Fibroblast of skin of back (primary cell): ENCODE measurements at places on chromosomes 6 and 20.

GRCh38 chr6:19327241-19327640 is 509.9 kb upstream of the ID4 start:
- DNase-seq, result peak; percentile 91

GRCh38 chr6:127319686-127320085 is 23.7 kb downstream of the ECHDC1 start:
- DNase-seq, result no peak

DNA sequence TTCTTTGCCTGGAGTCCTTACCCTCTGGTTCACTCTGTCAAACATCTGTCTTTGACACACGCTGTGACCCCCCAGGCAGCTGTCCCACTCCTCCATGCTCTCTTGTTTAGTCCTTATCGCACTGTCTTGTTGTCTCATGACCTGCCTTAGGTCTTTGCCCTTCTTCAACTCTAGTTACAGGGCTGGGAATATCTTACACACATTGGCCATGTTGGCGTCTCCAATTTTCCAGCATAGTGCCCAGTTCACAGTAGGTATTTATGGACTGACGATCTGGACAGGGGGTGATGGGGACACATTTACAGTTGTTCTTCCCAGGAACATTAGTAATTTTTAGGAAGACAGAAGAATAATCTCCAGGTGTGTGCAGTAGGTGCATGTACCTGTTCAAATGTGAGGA is 129.7 kb upstream of the SLC22A16 start:
- no peak for DNase-seq

DNA sequence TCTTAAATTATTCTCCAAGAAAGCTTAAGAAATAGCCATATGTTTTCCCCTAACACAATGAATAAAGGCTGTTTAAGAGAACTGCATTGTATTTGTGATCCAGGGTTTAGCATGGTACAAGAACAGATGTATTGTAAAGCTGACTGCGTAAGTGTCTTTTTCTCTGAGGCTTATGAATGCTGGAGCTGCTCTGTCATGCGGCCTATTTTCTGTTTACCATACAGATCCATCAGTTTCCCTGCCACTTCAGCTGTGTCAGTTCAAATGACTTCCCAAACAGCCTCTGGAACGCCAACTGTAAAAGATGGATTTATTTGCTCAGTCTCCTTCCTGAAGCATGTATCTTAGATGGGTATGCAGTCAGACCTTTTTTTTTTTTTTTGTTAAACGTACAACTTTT is 419.3 kb upstream of the HS3ST5 start:
- no peak for DNase-seq

DNA sequence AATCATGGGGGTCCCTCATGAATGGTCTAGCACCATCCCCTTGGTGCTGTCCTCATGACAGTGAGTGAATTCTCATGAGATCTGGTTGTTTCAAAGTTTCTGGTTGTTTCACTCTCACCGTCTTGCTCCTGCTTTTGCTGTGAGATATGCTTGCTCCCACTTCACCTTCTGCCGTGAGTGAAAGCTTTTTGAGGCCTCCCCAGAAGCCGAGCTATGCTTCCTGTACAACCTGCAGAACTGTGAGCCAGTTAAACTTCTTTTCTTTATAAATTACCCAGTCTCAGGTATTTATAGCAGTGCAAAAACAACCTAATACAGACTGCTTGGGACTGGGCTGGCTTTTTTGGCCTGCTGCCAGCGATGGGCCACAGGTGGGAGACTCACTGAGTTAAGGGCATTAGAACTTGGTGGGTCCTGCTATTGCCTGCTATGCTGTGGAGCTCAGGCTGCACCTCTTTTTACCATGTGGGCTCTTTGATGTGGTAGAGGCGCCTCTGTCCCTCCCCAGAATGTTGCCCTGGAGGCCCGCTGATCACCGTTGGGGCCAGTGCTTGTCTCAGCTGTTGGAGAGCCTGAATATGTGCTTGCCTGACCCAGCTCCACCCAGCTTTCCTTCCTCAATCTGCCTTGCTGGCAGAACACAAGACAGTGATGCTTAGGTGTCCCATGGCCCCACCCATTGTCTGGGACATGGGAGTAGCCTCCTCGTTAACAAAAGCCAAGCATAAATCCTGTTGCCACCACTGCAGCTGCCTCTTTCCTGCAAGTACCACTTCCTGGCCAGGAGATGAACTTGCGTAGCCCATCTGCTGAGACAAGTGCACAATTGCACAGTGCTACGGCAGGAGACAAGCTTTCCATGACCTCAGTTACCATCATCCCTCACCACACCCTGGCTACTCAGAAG is 47.1 kb downstream of the IGF2R start:
- no peak for DNase-seq

DNA sequence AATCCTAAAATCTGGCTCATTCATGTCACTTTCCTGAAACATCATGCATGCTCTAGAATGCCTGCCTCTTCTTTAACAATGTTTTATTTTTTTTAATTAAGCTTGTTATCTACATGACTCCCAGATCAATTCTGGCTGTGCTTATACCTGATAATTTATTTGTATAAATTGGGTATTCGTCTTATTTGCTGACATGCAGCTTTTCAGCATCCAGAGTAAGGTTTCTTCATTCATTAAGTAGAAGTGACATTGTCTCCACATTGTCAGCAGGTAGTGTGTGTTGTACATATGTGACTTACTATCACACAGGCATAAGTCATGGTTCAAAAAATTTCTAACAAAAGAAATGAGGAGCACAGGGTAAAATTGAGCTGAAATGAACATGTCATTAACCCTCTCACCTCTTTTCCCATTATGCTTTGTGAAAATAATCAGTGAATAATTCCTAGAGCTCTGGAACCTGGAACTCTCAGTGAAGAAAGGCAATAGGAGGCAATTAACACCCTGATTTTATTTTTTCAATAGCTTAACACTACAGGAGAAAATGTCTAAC is 157.4 kb downstream of the OPRM1 start:
- no peak for DNase-seq

DNA sequence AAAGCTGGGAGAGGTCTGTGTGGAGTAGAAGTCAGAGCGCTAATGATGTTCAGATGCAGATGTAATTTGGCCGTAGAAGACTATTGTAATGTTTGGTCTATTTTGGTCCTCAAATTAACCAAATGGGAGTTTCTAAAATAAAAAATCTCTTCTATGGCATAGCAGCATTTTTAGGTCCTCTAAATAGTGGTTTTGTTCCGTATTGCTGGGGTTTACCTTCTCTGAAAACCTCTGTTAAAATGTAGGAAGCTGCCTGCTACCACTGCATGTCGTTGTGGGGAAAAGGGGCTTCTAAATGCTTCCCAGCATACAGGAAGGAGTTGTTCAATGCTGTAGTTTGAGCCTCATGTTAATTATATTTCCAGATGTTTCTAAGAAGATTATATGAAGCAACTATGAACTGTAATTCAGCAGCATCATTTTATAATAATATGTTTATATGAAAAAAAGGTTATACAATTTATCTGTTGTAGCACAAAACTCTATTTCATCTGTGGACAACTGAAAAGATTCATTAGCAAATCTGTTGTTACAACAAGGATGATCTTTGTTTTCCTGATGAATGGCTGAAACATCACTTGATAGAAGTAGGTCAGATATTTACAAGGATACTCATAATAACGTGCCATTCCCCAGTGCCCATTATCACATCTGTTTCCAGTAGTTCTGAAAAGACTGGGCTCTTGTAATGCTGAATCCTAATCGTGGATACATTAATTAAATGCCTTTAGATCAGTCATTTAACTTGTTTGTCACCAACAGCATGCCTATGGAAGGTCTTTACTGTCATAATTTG is 256.6 kb downstream of the TBC1D7 start:
- DNase-seq, result no peak

- peak; percentile 25 for DNase-seq
Measured at GRCh38 chr6:33251395-33252012, 20.2 kb downstream of the VPS52 start.

GRCh38 chr6:91824331-91824730 is 1237.5 kb upstream of the MAP3K7 start:
- peak; percentile 35 for DNase-seq

DNA sequence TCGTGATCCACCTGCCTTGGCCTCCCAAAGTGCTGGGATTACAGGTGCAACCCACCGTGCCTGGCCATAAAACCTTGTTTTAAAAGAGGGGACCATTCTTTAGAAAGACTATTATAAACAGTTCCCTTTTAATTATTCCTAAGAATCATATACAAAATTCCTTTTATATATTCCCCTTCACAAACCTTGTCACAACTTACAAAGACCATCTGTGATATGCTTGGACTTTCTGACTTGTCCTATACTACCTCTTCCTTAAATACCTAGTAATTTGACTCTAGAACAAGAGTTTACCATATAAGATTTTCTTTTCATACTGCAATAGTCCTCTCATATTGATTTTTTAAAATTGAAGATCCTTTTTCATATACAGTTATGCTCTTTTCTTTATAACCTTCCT is 135.8 kb upstream of the PRSS16 start:
- DNase-seq, result no peak

GRCh38 chr6:4907602-4908001 is 96.2 kb downstream of the RPP40 start:
- no peak for DNase-seq

DNA sequence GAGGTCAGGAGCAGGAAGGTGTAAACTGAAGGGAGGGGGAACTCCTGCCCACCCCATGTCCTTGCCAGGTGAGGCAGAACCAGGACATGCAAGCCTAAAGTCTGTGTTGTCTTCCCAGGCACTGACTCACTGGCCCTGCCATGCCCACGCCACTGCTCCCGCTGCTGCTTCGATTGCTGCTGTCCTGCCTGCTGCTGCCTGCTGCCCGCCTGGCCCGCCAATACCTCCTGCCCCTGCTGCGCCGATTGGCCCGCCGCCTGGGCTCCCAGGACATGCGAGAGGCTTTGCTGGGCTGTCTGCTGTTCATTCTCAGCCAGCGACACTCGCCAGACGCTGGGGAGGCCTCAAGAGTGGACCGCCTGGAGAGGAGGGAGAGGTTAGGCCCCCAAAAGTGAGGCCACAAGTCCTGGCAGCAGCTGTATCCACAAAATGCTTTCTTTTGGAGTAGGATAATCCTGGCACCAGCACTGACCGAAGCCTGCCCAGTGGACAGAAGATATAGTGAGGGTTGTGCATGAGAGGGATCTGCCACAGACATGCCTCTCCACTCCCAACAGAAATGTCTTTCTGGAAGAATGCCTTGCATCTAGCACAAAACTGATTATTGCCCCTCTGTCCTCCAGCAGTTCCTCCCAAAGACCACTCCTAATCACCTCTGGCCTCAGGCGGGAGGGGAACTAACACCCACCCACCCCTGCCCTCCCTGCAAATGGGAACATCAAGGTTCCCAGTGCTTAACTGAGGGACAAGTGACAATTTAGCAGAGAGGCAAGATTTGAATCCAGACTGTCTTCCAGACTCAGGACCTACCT is 812 bp downstream of the MYMX start:
- no peak for DNase-seq

GRCh38 chr20:22675341-22675740 is 91.0 kb upstream of the FOXA2 start:
- DNase-seq, result no peak

GRCh38 chr6:20755631-20756030 is 221.4 kb downstream of the CDKAL1 start:
- DNase-seq, result peak; percentile 14

DNA sequence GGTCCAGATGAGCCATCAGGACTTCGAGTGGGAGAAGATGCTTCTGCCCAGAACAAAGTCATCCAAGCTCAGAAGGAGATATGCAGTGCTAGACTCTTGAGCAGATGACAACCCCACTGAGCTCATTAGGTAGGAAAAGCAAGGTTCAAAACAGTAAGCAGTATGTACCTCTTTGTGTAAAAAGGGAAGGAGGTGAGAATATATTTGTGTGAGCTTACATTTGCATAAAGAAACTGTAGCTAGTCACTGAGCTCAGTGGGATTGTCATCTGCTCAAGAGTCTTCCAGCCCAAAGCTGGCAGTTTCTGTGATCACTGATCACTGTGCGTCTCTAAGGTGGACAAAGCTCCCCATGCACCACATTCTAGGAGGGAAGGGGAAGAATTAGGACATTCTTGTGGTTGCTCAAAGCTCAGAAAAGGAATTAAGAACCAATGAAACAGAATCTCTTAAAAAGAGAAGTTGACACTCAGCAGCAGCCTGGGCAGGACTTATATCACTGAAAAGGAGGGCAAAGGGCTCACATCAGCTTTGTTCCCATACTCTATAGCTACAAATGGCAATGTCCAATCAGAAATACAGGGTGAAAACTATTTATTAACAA is 90.0 kb upstream of the MAFB start:
- DNase-seq, result no peak

- DNase-seq, result no peak
Measured at GRCh38 chr6:102812242-102812641, 1418.7 kb downstream of the GRIK2 start.

DNA sequence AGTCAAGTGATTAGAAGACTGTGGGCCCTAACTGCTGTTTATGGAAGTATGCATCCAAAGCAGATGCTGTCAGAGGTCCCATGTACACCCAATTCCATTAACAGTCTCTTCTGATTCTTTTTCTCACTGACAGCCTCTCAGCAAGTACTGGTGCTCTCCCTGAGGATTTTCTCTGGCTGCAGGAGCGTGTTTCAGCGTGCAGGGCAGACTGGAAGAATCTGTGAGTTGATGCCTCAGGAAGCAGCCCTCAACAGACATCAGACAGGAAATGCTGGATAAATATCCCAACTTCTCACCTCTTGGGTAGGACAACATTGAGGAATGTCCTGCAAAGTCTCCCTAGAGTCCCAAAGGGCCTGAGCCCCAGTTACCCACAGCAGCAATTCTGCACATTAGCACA is 40.8 kb downstream of the ANKEF1 start:
- no peak for DNase-seq
